ENCODE measurements at places on chromosomes 3 and 15.

DNA sequence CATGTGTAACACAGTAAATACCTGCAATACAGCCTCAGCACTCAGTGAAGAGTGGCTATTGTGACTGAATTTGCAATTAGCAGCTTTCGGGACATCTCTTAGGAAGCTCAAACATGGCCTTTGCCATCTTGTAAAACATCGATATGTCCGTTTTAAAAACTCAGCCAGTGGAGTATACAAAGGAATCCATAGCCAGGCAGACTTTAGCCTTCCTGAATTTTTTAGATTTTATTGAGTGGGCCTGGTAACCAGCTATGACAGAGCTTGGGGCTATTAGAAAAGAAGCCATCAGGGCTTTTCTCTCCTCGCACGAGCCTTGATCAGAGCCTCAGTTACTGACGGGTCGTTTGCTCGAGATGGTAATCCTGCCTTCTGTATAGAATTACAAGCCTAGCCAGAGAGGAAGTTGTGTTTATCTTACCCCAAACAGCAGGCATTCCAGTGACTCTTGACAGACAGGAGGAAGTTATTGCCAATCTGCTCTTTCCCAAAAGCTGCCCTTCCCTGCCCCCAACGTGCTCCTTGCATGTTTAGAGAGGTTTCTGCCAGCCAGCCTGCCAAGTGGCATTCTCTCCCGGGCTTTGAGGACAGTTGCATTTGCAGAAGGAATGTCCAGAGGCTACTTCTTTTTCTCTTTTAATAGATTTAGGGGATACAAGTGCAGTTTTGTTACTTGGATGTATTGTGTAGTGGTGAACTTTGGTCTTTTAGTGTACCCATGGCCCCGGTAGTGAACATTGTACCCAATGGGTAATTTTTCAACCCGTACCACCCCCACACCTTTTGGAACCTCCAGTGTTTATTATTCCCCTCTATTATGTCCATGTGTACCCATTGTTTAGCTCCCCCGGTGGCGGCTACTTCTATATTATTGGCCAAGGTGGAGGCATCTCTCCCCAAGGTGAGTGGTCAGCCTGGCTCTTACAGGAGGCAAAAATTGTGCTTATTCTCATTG is 40.6 kb downstream of the ITPR1 start:
- no peak for DNase-seq

DNA sequence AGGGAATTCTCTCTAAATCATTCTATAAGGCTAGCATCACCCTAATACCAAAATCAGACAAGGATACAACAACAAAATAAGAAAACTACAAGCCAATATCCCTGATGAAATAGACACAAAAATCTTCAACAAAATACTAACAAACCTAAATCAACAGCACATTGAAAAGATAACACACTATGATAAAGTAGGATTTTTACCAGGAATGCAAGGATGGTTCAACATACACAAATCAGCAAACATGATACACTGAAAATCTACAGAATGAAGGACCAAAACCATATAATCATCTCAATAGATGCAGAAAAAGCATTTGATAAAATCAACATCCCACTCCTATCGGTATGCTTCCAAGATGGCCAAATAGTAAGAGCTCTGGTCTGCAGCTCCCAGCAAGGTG is 39.5 kb downstream of the ALDH1A2 start:
- no peak for DNase-seq

DNA sequence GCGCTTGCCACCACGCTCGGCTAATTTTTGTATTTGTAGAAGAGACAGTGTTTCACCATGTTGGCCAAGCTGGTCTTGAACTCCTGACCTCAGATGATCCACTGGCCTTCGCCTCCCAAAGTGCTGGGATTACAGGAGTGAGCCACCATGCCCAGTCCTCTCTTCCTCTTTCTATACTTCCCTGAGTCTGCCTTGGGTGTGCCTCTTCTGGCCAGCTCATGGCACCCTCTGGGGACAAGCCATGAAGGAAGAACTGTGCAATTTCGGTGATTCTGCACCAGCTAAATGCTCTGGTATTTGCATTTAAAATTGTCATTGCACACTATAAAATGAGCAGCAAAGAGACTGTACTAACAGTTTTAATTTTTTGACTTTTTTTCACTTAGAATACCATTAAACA is 66.6 kb downstream of the IL20RB start:
- no peak for DNase-seq

DNA sequence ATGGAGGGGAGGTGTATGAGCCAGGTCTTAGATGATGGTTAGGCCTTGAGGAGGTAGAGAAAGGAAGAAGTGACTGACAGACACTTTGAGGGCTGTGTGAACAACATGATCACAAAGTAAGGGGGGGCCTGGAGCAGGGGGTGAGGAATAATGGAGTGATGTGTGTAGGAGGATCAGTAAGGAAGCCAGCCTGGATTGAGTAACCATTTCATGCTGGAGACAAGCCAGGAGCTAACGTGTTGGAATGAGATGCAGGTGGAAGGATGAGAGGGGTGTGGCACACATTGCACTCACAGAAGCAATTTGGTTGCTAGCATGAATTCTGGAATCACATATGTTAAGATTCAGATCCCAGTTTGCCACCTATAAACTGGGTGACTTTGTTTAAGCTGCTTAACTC is 65.5 kb downstream of the BBX start:
- DNase-seq: no peak

DNA sequence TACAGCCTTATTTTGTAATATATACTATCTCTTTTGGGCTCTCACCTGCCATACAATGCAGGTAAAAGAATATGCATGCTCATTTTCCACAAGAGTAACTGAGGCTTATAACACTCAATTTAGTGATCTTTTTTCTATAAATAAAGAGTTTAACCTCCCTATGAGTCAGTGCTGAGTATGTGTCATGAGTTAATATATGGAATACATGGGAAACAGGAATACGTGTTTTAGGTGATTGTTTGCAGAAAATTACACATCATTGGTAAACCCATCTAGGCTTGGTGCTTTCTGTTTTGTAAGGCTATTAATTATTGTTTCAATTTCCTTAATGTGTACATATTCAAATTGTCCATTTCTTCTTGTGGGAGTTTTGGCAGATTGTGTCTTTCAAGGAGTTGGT is 411.3 kb downstream of the GRM7 start:
- no peak for DNase-seq

DNA sequence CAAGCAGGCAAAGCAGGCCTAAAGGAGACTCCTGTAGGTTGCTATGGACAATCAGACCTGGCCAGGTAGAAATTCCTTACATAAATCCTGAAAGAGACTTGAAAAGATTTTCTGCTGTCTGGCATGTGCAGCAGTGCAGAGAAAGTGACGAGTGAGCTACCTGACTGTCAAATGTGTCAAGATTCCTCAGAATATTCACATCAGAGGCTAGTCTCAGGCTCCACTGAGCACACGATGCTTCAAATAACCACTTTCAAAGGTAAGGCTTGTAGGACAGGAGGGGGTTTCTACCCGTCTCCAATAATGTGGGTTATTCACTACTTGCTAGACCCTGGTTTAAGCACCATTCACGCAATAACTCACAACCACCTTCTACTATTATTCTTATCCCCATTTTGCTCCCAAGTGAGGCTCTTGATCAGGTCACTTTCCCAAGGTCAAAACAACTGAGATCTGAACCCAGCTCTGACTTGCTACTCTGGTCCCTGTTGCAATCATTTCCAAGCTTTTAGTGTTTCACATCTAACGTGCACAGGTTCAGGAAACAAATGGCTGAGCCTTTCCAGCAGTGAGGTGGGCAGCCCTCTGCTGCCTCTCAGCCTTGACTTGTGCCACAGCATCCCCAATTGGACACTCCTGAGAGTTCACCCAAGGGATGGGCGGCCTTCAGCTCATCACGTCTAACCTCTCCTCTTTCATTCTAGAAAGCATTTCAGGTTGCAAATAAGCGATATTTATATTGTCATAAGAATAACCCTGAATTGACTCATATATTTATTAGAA is 329.9 kb upstream of the WNT5A start:
- no peak for DNase-seq
